Lung (tissue), 17 donors: ENCODE measurements at places on chromosomes 5 and 9. TPM values are rescaled to one million over a fixed set of nuclear protein-coding genes. Genes with fewer than 3 reads are reported as not detected.

TTC16 gene
- 4.0 TPM for total RNA-seq

ZNF879 gene
- total RNA-seq, result 5.2 TPM

KIAA0825 gene
- 20.2 TPM for total RNA-seq

DNA sequence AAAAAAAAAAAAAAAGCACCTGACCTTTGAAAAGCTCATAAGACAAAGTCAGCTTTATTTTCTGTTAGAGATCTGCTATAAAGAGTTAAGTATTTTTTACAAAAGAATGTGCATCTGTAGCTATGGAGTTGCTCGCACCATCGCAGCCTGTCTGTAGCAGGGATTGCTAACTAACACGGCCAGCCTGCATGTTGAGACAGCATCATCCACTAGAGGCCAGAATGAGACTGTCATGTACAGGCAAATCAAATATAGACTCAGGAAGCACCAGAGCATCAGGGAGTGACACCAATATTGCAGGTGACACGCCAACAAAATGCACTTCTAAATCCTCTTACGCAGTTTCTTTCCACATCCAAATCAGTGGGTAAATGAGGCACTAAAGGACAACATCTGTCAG, 136.3 kb upstream of the RASEF start:
- H3K36me3 ChIP-seq, result no peaks in the 10 kb centered on the region
- peak; percentile 56 for DNase-seq
- H3K4me1 ChIP-seq, result no peaks in the 10 kb centered on the region

- no peak overlapping the region for H3K27ac ChIP-seq
- no peaks in the 10 kb centered on the region for H3K27me3 ChIP-seq
- no peak overlapping the region for H3K4me3 ChIP-seq
- no peaks in the 10 kb centered on the region for H3K36me3 ChIP-seq
These were observed 29.1 kb downstream of the SNCAIP start for GRCh38 chr5:122341087-122341486.
